ENCODE measurements at places on chromosomes 11 and 22.

DNA sequence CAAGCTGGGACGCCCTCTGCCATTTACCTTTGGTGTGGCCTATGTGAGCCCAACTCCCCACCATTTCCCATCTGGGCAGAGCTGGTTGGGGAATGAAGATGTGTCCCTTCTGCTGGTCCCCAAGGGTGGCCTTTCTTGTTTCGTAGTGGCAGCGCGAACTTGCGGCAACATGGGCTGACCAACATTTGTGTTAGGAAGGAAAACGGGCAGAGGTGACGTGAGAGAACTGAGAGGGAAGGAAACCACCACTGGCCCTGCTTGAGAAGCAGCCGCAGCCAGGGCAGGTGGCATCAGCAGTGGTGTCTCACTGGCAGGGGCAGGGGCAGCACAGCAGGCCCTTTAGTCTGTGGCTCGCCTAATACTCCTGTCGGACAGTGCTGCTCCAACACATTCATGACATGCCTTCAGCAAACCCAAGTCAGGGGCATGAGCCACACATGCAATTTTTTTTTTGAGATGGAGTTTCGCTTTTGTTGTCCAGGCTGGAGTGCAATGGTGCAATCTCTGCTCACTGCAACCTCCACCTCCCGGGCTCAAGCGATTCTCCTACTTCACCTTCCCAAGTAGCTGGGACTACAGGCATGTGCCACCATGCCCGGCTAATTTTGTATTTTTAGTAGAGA lies 29.9 kb downstream of the LRRC74B start:
- no peak for DNase-seq

- no peak for DNase-seq
These were observed 10.9 kb downstream of the KMT5B start for GRCh38 chr11:68202165-68202564.

- DNase-seq = no peak
These were observed 1.4 kb downstream of the OSBP2 start for GRCh38 chr22:30695871-30696655.

- no peak for DNase-seq
These were observed 18.8 kb upstream of the RBX1 start for GRCh38 chr22:40932396-40932795.

- DNase-seq = no peak
These were observed 62.7 kb upstream of the KCNQ1OT1 start for GRCh38 chr11:2762451-2762850.

DNA sequence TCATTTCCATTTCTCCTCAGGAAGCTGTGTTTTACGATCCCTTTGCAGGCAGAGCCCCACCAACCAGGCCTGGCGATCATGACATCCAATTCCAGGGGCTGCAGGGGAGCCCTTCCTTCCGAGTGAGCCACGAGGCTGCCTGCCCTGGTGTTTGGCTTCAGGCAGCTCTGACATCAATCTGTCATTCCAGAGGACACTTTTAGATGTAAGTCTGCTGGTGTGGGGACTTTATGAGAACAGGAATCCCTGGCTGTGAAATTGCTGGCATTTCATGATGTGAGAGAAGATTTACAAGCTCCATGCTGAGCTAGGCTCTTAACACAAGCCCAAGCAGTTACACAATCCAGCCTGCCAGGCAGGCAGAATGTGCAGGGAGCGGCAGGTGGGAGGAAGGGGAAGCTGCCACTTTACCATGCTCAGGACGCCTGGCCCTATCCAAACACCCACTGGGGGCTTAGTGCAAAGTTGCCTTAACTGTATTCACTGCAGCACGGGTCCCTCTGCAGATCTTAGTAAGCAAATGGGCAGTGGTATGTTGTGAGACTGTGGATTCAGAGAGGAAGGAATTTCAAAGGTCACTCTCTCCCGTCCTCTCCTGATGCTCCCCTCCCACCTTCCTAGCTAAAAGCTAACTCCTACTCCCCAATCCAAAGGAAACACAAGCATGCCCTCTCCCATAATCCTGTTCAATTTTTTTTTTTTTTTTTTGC lies 43.4 kb upstream of the MICAL2 start:
- DNase-seq = no peak

DNA sequence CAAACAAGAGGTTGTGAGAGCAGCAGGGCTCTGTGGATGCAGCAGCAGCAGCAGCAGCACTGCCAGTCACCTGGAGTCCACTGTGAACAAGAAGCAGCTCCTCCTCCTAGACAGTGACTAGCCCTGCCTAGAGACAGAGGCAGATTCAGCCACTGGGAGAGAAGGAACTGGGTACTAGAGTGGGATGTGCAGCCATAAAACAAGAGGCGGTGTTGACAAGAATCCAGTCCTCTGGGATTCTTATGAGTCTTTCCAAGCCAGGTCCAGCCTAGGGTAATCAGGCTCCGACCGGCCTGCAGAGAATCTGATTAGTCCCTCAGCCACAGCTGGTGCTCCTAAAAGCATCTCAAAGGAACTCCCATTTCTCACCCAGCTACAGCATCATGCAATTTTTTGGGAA lies 83.9 kb upstream of the USP47 start:
- no peak for DNase-seq

GRCh38 chr11:1878137-1879031 lies 13.3 kb downstream of the PRR33 start:
- DNase-seq = no peak

DNA sequence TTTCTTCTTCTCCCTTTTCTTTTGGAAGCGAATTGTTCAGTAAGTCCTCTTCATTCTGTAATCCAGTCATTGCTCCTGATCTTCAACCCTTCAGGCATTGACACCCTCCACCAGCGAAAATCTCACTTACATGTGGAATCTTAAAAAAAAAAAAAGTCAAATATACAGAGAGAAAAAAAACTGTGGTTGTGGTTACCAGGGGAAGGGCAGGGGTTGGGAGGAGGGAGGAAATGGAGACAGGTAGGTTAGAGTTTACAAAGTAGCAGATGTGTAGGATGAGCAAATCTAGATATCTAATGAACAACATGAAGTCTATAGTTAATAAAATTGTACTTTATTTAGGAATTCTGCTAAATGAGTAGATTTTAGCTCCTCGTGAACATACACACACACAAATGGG lies 17.7 kb upstream of the TMEM123 start:
- peak; percentile 19 for DNase-seq

DNA sequence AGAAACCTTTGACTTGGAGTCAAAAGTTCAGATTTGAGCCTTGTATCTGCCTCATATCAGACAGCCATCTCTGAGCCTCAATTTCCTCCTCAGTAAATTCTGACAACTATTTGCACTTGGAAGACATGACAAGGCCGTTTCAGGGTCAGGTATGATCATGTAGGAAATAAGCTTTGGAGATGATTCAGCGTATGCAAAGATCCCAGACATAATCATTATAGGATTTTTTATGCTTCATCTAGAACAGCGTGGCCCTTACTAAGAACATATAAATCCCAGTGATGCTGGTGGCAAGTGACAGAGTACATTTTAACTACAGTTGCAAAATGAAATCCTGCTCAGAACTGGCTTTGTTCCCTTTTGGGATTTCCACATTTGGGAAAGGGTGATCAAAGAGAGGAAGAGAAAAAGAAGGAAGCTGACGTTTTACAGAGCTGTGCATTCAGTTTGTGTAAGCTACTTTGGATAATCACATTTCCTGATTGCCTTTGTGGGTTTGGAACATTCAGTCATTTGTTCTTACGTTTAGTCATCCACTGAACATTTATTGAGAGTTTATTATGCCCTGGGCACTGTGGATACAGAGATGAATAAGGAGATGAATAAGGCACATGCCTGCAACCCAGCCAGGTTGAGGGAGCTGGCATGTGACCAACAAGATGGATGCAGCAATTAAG lies 81.9 kb upstream of the HEPHL1 start:
- DNase-seq = no peak

DNA sequence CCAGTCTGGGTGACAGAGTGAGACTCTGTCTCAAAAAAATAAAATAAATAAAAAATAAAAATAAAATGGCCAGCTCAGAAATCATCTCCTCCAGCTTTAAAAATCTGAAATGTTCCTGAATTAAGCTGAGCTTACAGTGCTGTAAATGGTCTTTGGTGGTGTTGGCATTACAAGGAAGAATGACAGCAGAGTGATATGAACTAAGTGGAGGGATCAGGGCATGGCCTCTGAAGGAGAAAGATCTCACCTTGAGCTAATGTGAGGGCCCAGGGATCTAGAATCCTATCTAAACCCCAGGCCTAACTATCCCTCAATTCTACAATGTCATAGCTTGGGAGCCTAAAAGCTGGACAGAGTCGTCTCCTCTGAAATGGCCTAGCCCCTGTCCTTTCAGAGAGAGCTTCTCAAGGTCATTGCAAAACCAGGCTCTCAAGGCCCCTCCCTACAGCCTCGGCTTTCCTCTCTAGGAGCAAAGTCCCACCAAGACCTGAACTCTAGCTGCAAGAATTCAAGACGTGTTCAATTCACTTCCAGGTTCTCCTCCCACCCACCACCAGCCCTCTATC lies 345.4 kb downstream of the BUD13 start:
- DNase-seq = no peak

GRCh38 chr22:35894937-35895708 lies 133.5 kb downstream of the RBFOX2 start:
- no peak for DNase-seq

- no peak for DNase-seq
These were observed 43.2 kb downstream of the PPP6R3 start for GRCh38 chr11:68503792-68504191.

DNA sequence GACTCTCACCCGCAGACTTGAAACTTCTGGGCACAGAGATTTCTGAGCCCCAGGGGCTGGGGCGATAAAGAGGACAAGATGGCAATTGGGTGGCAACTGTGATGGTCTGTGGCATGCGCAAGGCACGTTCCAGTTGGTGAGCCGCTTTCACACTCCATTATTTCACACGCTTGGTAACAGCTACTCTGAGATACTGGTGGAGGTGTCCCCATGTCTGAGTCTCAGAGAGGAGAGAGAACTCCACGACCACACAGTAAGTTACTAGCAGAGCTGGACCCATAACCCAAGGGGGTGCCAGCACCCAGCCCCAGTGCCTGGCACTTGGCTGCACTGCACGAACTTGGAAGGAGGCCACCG lies 6.0 kb upstream of the KCNJ4 start:
- no peak for DNase-seq

- no peak for DNase-seq
These were observed 1.3 kb upstream of the B4GALNT4 start for GRCh38 chr11:367956-368413.

GRCh38 chr11:68973219-68973618 lies 7.6 kb downstream of the MRGPRD start:
- no peak for DNase-seq
